Muscle of arm (tissue), 14 donors: ENCODE measurements at places on chromosomes 2 and 18.

GRCh38 chr2:240320204-240320993 is 115.1 kb upstream of the GPC1 start:
- no peak for DNase-seq

- peak; percentile 74 for DNase-seq
Measured at GRCh38 chr18:35407871-35408481, 30.8 kb upstream of the ZNF396 start.

GRCh38 chr2:40202798-40203400 is 249.0 kb downstream of the SLC8A1 start:
- DNase-seq: no peak

DNA sequence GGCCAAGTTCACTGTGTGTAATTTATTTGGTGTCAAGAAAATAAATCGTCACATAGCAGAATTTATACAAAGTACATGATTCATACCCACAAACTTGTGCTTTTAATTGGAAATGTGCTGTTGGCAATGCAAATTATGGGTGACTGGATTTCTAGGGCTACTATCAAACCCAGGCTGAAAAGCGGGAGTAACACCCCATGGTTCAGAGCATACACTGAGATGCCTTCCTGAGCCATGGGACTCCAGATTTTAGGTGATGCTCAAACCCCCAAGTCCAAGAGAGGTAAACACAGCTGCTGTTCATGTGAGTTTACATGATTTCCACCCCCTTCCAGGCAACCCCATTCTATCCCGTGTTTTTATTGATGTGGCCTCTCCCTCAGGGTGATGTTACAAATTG is 565.9 kb upstream of the ID2 start:
- DNase-seq: no peak

DNA sequence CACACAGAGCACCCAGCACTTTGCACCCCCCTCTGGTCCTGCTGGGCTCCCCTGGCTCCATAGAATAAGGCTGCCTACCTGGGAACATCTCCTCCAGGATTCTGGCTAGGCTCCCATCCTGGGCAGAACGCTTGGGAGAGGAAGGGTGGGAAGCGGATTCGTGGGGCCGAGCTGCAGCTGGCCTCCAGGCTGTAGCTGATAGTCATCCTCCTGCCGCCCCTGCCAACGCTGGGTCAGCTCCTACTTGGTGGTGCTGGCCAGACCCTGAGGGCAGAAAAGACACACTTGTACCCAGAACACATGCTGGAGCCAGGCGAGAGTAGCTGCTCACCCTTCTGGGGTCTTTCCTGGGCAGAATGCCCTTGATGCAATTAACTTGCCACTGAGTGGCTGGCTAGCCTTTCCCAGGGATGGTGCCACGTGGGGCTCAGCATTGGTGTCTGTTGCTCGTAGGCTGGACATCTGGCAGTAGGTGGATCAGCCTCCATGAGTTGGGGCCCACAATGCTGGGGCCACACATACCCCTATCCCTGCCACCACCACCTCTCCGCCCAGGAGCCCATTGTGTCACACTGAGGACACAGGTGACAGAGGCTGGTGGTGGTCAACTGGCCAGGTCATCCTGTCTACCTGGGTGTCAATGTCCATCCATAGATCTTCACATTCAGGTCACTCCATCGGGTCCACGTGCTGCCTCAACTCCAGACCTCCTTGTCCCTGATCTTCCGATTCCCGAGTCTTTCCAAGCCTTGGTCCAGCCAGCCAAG is 112.8 kb downstream of the NDUFA10 start:
- DNase-seq: no peak

DNA sequence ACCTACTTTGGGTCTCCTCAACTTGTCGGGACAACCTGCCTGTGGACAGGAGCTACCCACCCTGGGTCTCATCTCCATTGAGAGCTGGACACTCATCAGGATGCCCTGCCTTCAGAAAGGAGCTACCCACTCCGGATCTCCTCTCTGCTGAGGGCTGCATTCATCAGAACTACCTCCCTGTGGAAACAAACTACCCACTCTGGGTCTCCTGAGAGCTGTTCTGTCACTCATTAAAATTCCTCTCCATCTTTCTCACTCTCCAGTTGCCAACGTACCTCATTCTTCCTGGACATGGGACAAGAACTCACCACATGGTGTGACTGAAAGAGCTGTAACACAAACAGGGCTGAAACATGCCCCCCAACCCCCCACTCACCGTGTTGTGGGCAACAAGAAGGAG is 22.5 kb upstream of the UBE2F start:
- DNase-seq: no peak
